T follicular helper cell (primary cell): ENCODE measurements at places on chromosomes 1 and 21.
A peak's percentile ranks its signal among the peaks of the same experiment; 100 is the strongest.

DNA sequence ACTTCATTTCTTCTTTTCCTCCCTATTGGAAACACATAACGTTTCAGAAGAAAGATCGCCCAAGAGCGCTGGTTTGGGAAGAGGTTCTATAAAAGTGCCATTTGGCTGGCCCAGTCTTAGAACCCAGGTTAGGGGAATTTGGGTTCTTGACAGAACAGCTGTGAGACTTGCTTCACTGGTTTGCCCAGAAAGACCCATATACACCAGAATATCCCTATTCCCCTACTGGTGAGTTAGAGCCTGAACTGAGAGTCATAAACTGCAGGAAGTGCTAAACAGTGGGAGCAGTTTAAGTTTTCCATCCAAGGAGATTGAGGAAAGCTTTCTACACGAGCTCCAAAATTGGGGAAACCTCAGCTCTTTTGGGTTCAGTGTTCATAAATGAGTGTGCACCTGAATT, 275.2 kb downstream of the VAV3 start:
- DNase-seq: no peak

GRCh38 chr1:114033216-114033706, 54.0 kb downstream of the OLFML3 start:
- DNase-seq: no peak

GRCh38 chr1:10973552-10973951, 38.9 kb upstream of the TARDBP start:
- DNase-seq: no peak

DNA sequence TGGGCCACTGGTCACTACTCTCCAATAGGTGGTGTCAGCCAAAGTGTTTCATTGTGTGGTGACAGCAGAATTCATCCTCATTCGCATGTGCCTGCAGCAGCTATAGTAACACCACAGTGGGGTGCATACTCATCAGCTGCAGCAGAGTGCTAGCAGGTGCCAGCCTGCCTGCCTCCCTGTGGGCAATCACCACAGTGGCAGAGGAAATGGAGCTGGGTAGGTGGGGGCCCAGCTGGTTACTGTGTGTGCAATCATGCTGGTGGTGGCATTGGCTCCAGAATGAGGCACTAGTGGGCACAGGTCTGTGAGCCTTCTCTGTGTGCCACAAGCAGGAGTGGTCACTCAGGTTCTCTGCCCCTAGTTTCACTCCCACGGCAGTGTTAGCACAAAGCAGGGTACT, 579.2 kb downstream of the PTPRC start:
- no peak for DNase-seq

DNA sequence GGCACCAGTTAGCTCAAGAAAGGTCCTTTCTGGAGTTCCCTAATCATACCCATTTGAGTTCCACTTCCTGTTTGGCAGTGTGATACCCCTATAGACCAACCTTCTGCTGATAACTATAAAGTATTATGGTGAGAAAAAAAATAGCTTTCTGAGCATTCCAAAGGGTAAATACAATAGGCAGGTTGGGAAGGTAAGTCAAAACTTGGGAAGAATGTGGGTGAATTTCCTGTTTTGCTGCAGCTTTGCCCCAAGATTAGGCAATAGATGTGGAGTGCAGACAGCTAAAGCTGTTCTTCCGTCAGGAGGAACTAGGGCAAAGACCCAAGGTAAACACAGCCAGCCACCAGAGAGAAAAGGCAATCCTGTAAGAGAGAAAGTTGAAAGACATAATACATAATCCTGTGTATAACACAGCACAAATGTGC, 49.9 kb upstream of the GUCA2A start:
- no peak for DNase-seq

- no peak for DNase-seq
These were observed 824.6 kb upstream of the TMPRSS15 start for GRCh38 chr21:19228226-19228625.

GRCh38 chr1:101196668-101197067, 40.2 kb upstream of the S1PR1 start:
- no peak for DNase-seq

DNA sequence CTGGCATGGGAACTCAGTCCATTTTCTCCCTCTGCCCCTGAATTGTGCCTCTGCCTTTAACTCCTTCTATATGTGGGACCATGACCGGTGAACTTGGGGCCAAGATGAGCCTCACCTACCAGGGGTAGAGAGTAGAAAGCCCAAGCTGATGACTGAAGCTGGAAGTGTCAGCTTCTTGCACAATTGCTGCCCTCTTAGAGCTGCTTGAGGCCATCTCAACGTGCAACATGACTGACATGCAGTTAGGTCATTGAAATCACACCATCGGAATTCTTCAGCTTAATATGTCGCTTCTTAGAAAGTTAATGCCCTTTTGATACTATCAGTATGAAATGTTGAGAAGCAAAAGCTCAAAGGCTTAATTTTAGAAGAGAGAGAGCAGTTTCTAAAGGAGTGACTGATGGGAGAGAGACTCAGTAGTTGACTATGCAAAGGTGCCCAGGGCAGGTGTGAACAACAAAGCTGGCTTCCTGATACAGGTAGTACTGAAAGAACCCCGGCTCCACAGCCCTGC, 89.4 kb upstream of the UBE2U start:
- no peak for DNase-seq

DNA sequence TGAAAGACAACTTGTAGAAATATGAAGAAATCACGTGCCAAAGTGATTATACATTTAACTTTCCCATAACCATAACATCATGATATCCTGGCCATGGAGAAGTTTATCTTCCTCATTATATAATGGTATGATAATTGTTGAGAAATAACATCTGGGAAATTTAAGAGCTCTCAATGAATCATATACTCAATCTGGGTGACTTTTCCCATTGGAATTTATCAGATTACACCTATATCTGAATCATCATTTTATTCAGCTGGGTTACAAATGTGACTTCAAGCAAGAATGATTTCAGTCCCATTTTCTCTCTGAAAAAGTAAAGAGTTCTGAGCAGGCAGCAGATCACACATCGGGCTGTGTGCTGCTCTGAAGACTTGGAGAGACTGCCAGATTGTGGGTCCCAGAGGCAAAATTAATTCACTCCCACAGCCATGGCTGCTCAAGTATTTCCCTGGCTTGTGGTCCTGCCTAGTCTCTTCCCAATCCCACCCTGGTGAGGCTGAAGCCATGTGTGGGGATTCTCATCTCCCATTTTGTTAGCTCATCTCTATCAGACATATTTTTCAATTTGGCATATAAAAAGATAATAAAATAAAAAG, 278.0 kb downstream of the MRPL39 start:
- DNase-seq: no peak

DNA sequence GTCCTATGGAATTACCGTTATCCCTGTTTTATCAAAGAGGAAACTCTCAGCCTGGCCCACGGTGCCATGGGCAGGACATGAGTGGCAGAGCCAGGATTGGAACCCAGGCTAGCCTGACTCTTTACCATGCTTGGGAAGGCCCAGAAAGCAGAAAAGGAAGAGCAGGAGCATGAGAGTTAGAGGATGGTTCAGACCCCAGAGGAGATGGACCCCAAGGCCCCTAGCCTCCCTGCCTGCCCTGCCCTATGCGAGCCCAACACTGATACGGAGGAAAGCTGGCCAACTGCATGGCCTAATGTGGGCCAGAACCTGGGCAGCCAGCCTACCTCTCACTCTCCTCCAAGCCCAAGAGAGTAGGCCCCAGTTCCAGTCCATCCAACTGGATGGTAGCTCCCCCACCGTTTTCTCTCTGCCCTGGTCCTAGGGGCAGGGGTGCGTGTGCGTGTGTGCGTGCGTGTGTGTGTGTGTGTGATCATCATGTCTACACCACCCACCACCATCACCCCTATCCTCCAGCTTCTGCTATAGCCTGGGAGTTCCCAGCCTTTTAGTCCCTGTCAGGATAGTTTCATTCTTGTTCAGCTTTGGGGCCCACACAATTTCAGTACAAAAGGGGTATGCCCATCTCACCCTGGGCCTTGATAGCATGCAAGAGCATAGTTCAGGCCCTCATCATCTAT, 15.4 kb upstream of the MEX3A start:
- no peak for DNase-seq

DNA sequence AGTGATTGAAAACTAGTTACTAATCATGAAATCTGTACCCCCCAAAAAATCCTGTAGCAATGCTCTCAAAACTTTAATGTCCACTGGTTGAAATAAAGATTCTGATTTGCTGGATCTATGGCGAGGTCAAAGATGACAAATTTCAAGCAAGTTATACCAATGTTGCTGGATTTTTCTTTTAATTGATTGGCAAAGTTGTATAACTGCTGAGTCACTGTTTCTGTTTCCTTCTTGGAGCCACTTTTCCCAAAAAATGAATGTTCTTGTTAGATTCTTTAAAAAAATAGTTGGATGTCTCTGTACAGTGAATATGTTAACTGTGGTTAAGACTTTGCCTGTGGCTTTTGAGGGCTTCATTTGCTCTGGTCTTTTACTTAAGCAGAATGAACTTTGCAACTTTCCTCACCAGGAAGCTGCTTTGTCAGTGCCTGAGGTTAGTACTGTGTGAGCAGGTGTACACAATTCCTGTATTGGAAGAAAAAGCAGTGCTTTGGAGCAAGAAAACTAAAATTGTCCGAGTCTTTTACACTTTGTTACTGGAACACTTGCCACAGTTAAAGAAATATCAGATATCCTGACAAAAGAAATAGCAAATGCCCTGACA, 1211.9 kb downstream of the MRPL39 start:
- no peak for DNase-seq

- no peak for DNase-seq
These were observed 6.2 kb upstream of the PRDM16 start for GRCh38 chr1:3062616-3063378.

DNA sequence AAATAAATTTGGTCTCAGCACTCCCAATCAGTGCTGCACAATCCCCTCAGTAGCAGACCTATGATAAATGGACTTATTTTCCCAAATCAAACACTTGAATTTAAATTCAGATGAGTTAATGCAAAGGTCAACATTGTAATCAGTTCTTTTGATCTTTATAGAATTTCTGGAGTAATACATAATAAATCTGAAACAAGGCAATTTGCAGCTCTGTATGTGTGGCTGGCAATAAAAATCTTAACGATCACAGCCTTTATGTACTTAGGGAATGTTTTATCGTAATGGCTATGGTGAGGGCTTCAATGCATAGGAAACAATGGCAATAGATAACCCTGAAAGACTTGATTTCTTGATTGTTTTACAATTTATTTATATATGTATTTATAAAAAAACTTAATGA, 91.4 kb downstream of the GPATCH2 start:
- no peak for DNase-seq

DNA sequence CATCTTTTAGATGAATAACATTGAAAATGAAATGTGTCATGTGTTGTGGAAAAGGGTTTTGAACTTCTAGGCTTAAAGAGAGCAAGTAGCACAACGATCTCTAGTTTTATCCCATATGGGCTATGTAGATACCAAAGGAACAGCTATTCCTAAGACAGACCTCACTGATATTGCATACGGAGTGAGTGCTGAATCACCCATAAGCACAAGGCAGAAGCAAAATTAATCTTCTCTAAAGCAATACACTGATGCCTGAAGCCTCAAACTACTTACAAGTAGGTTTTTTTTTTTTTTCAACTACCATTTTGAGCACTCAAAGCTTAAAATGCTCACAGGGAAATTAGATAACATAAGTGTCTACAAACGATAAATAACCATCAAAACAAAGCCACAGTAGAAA, 5.0 kb upstream of the KMO start:
- DNase-seq: no peak

DNA sequence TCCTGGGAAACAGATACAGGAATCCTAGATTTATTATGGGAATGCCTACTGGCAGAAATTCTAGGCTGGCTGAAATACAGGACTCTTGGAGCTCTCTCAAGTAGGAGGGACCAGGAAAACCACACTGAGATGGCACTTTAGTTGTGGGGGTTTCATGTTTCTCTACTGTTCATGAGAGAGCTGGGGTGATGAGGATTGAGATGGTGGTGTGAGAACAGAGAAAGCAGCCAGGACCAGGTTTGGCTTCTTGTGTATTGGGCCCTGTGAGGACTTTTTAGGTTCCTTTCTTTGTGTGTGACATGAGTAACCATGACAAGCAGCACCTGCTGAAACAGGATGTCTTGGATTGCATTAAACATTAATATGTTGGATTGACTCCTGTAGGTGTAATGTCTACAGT, 4.9 kb downstream of the ARID1A start:
- DNase-seq: no peak

DNA sequence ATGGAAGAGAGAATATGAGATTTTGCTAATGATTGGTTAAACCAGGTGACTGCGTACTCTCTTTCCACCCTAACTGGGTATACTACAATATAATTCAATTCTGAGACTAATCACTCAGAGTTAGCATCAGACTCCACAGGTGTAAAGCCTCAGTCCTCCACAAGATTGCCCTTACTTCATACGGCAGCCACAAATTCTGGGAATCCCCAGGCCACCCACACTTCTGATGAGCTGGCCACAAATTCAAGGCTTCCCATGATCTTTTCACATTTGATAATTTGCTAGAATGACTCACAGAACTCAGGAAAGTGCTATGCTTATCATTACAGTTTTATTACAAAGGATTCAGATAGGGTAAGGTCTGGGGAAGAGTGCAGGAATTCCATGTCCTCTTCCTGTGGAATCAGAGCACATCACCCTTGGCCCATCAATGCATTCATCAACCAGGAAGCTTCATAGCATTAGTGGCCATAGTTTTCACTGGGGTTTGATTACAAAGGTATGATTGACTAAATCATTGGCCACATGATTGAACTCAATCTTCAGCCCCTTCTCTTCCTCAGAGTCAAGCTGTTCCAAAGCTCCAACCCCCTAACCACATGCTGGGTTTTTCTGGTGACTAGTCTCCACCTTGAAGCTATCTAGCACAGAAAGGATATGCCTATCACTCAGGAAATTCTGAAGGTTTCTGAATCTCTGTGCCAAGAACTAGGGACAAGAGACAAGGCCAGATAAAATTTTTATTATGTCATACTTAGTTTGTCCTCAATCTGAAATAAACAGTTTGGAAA, 131.7 kb downstream of the HHIPL2 start:
- DNase-seq: no peak

GRCh38 chr1:9238134-9238533, 3.6 kb downstream of the H6PD start:
- DNase-seq: no peak

- DNase-seq: peak; percentile 15
These were observed 429 bp downstream of the SRRM1 start for GRCh38 chr1:24643363-24644099.

GRCh38 chr1:26352338-26352679, 1.6 kb downstream of the CRYBG2 start:
- DNase-seq: no peak

- no peak for DNase-seq
These were observed 9.0 kb upstream of the GPR153 start for GRCh38 chr1:6269720-6270400.

DNA sequence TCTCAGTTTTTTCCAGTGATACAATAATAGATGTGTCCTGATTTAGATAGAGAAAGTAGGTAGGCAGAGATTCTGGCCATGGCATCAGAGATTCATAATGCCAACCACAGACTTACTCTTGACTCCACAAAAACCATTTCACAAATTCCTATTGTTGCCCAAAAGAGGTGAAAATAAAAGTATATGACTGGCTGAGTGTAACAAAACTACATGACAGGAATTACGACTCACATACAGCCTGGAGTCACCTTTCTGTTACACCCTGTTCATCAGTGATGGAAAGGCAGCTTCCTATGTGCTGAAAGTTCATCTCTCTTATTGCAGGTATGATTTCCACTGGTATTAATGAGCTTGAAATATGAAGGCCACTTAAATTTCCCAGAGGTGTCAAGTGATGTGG, 72.3 kb downstream of the MPZL1 start:
- no peak for DNase-seq
